NT2/D1 (cell line): ENCODE measurements at places on chromosomes 5 and 9.

DNA sequence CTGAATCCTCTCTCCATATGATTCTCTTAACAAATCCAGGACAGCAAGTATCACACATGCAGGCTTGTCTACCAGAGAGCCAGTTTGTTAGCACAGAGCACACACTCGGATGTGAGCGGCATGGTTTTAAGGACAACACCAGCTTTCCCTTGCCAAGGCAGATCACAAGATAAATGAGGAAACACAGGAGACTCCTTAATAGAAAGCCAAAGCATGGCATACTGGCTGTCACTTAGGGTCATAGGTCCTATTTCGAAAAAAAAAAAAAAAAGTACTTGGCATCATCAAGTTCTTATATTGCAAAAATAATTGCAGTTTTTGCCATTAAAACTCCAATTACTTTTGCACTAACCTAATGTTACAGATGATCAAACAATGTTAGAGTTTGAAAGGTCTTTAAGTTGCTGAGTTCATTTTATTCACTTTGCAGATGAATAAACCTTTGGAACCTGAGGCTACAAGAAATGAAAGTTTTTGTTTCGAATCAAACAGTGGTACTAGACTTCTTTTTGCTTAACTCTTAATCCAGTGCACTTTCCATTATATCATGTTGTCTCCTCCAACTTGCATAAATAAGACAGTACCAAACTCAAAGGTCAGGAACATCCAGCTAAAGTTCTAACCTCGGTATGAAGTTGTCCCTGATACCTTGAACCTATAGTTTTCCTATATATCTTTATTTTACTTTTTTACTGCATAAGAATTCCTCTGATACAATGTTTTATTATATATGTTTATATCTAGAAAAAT lies 138.5 kb downstream of the MPDZ start:
- DNase-seq, result no peak

DNA sequence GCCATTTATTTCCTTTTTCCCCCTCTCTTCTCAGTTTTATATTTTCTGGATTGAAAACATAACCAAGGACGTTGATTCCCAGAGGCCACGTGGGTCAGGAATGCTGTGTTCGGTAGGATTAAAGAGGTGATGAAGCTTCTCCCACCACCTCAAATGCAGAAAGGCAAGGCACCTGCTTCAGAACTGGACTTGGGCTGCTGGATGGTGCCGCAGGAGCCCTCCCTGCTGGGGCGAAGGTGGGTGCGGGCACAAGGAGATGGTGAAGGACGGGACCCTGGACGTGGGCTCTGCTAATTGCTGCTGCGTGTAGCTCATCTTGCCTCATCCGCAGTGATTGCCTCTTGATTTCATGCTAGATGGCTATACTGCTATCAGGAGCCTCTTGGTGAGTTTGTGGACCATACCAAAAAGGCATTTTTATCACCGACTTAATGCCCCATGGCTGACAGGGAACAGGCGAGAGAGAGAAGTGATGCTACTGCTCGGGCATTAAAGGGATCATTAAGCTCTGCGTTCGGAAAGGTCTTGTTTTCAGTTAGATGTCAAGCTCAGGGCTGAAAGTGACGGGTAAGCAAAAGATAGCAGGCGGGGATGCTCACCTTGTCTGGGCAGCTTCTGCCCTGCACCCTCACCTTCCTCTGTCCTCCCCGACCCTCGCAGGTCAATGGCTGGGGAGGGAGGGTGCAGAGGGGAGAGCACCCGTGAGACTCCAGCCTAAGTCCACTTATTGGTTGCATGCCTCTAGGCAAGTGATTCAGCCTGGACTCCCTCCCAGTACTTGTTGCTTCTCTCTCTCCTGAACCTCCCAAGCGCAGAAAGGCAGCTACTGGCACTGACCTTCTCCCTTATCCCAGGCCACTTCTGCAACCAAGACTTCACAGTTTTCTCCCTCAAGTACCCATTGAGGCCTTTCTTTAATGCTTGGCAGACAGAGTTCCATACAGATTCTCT lies 71.6 kb upstream of the FSTL4 start:
- no peak for DNase-seq

- DNase-seq, result no peak
These were observed 12.3 kb downstream of the PDLIM4 start for GRCh38 chr5:132269635-132270334.

GRCh38 chr5:65482296-65482735 lies 596 bp upstream of the ADAMTS6 start:
- no peak for DNase-seq
